Stimulated activated CD4-positive, alpha-beta T cell treated with anti-CD3 and anti-CD28 coated beads, Interleukin-1b, Interleukin-23, amount 100 ng/mL, for 4 hours (primary cell): ENCODE measurements at places on chromosomes 6 and 20.

- DNase-seq, result no peak
Measured at GRCh38 chr20:53611449-53611894, 17.8 kb upstream of the ZNF217 start.

GRCh38 chr6:6482256-6482655, 106.3 kb upstream of the LY86 start:
- no peak for DNase-seq

DNA sequence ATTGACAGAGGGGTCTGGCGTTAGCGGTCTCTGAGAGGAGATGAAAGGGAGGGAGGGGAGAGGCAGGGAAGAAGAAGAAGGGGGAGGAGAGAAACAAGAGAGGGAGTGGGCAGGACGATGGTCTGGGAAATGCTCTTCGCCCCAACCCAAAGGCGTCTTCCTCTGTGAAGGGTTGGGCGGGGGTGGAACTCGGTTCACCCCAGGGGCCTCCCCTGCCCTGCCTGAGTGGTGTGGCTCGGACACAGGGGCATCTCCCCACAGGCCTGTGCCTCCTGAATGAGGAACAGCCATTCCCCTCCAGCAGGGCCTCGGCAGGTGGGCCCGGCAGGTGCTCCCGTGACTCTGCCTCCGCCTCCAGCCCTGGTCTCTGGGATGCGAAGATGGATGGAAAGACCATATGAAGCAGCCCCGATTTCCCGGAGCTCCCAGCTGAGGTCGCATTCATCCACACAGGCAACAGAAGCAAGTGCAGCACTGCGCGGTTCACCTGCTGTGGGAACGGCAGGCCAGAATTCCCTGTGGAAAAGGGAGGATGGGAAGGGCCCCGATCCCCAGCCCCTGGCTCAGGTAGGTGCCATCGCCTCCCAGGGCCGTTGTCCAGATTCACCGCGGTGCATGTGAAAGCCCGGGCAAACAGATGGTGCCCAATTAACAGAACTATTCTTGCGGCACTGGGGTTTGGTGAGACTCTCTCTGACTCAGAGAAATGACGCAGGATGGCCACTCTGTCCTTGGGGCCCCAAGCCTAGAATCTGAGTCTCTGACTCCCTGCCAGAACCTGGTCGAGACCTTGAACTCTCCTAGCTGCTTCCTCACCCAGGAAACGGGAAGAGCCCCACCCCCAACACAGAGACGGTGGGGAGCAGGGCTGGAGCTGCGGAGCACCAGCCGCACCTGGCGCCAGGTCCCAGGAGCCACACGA, 29.4 kb upstream of the RPS6KA2 start:
- no peak for DNase-seq

DNA sequence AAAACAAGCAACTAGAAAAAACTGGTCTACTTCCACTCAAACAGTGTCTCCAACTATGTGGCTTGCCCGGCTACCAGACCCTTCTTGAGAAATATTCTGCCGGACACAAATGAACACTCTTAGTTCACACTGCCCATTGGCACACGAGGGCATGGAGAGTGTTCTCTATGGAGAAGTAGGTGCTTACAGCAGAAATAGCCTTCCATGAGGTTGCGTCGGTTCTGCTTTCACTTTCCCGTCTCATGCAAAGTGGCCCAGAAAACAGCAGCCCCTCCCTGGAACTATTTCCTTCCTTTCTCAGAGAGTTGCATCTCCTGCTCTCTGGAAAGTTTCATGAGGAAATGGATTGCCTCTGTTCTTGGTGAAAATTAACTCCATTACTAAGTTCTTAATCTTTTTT, 9.5 kb upstream of the HLA-DOA start:
- DNase-seq, result no peak

DNA sequence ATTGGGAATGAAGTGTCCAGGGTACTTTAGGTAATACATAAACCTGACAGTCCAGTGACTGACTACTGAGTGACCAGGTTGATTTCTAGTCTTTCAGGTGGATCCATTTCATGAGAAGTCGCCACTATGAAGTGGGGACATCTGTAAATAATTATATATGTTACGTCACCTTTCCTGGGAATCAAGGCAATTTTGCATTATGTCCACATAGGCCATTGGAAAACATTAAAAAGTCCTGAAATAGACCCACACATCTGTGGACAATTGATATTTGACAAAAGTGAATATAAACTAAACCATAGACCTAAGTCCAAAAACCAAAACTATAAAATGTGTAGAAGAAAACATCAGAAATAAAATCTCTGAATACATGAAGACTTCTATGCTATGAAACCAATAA, 231.5 kb downstream of the C6orf118 start:
- DNase-seq, result no peak
